Activated naive CD8-positive, alpha-beta T cell treated with anti-CD3 and anti-CD28 coated beads, Interleukin-2, amount 50 U/mL, for 24 hours (primary cell): ENCODE measurements at places on chromosomes 1 and 21.

DNA sequence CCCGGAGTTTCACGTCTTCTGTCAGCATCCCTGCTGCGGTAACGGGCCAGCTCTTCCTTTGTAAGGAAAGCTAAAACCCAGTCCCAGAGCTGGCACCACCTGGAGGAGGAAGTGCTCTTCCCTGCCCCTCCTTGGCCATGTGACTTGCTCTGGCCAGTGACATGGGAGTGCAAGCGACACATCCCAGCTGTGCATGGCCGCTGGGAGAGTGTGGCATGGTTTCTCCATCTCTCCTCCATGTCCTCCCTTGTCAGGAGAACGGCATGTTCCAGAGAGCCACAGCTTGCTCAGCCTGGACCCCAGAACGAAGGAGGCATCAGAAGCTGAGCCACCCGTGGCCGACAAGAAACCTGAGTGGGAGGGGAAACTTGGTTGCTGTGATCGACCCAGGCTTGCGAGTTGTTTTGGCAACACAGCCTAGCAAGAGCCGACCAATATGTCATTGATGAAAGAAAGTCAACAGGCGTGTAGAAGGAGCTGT, 2.7 kb upstream of the PRXL2B start:
- DNase-seq = peak; percentile 25

- DNase-seq = no peak
Measured at GRCh38 chr1:66256629-66257572, 277.1 kb upstream of the SGIP1 start.

GRCh38 chr1:93374334-93375106, 28.8 kb downstream of the DR1 start:
- no peak for DNase-seq

DNA sequence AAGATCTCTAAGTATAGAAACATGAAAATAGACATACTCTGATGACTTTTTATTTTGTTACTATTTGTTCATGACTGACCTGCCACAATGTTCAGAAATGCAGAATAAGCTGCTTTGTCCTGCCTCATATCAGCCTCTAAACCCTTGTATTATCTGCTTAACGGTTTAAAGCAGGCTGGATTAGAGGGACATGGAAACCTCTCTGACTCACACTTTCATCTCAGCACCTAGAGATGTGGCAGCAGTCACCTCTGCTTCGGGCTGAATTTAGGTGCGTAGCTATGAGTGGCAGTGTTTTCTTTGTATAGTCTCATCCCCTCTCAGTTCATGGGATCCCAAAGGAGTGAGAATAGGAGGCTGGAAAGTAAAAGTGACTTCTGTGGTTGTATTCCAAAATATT, 255.4 kb downstream of the RGS7 start:
- no peak for DNase-seq

GRCh38 chr1:213737398-213738035, 250.3 kb upstream of the PROX1 start:
- DNase-seq = no peak

- DNase-seq = no peak
Measured at GRCh38 chr1:199447906-199448305, 579.6 kb upstream of the NR5A2 start.

- no peak for DNase-seq
Measured at GRCh38 chr1:116232989-116233514, 121.9 kb downstream of the MAB21L3 start.

- no peak for DNase-seq
Measured at GRCh38 chr1:97660431-97661105, 260.3 kb downstream of the DPYD start.

DNA sequence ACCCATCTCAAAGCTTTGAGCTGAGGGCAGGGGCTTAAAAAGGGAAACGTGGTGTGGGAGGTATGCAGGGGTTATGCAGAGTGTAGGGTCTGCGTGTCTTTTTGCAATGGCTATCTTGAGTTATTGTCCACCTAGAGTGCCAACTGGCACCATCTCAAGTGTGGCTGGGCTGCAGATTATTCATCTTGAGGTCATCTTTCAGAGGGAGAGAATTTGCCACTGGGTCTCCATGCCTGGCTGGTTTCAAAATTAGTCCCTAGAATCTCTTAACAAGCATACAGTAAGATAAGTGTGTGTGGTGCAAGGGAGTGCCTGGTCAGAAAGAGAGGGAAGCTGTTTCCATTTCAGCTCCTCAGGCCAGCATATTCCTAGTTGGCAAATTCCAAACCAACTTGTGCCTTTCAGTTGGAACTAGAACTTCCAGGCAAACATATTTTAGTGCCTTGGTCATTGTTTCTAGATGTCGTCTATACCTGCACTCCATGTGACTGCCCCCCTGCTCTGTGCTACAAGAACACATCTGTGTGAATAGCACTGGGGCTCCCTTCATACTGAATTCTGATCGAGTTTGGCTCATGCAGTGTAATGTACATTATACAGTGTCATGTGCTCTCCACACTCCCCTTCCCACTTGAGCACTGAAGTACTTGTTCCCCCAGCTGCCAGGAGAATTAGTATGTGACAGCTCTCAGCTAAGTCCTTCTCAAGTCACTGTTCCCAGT, 5.0 kb upstream of the OR2T8 start:
- DNase-seq = no peak

DNA sequence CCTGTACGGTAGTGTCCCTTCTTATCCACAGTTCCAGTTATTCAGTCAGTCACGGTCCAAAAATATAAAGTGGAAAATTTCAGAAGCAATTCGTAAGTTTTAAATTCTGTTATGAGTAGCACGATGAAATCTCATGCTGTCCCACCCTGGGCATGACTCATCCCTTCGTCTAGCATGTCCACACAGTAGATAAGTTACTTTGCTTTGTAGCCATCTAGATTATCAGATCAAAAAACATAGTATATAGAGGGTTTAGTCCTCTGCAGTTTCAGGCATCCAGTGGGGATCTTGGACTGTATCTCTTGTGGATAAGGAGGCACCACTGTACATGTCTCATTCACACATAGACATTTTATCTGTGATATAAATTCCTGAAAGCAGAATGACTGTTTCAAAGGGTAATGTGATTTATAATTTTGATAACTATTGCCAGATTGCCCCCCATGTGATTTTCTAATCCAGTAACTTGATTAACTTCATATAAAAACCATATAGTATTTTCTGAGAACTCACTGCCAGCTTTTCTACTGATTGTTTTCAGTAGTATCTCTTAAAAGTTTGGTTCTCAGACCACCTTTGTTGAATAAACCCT, 143.3 kb downstream of the DYRK1A start:
- DNase-seq = no peak

DNA sequence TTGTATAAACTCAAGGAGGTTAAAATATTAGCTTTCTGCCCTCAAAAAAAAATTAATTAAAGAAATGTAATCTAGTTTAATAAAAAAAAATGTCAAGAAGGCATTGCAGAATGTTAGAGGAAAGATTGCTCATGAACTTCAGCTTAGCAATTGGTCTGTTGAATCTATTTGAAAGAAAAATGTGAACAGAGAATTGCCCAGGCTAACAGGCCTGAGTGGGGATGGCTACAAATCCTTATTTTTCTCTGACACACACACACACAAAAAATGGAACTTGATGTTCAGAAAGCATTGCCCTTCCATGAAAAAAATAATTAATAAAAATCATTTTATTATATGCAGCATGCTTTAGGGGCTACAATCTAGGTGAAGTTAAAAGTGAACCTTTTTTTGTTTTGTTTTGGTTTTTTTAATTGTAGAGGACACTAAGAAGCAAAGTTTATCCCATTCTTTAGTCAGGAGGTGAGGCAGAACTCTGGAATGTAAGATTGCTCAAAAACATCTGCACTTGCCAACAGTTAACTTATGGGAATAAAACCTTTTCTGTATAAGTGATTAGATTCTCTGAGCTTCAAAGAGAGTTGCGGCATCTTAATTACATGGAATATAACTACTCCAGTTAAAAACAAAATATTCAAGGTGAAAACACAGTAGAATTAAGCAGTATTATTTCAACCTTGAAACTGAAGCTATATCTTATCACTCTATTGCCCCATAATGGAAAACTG, 658.5 kb upstream of the ADGRL2 start:
- no peak for DNase-seq

GRCh38 chr1:73161418-73161817, 879.1 kb upstream of the NEGR1 start:
- no peak for DNase-seq

DNA sequence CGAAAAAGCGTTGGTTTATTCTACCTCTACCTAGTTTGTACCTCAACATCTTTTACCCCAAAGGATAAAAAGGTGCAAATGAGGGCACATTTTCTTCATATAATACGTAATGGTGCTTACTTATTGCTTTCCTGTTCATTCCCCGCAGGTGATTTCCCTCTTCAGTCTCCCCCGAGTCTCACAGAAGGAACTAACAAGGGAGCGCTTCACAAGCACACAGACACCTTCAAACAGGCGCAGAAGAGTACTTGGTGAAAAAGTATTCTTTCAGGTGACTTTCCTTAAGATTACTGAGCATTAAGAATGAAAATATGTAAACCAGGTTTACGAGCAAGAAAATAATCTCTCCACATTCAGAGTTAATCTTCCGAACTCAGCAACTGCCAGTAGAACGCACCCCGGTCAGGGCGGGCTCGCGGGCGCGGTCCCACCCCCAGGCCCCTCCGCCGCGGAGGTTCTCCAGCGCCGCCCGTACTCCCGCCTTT, 511 bp upstream of the RABGAP1L start:
- no peak for DNase-seq

DNA sequence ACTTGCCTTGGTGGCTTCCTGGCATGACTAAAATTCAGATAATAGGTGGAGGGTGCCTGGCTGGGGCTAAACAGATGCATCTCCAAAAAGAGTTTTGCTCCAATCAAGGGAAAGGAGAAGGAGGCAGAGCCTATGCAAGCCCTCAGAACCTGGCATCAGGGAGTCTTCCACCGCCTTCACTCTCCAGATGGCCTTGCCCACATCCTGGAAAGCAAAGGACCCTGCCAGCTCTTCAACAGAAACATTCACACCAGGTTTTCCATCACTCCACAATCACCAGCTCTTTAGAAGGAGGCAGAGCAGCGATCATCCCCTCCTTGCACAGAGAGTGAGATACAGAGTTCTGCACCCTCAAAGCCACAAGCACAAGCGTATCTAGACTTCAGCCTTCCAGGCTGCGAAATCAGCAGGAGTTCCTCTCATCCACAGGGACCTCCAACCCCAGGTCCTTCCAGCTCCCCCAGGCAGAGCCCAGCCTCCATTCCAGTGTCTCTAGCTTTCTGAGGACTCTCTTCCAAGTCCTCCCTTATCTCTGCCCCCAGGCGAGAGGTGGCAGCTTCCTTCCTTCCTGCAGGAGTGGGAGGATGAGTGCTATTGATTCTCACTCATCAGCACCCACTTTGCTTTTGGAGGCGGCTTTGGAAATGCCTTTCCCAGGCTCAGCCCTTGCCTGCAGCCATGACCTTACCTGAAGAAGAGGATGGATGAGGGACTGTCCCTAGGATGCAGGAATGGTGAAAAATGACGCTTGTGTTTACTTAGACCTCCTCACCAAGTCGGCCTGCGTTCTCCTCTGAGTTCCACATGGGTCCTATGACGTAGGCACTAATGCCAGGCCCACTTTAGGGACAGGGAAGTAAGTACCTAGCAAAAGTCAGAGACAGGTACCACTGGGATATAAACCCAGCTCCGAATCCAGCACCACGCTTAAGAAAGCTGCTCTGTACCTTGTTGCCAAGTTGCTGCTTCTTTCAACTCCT, 75.4 kb downstream of the RIPK4 start:
- no peak for DNase-seq

GRCh38 chr1:36764798-36765197, 269.5 kb downstream of the GRIK3 start:
- no peak for DNase-seq

- peak; percentile 35 for DNase-seq
Measured at GRCh38 chr1:15152318-15153183, 996 bp upstream of the TMEM51 start.
